ENCODE measurements at places on chromosomes 2 and 18. TPM values are rescaled to one million over a fixed set of nuclear protein-coding genes. Genes with fewer than 3 reads are reported as not detected.

- no peak for DNase-seq
These were observed 11.2 kb upstream of the SULT1C3 start for GRCh38 chr2:108228537-108228936.

Gene UGT1A10
- total RNA-seq: 0.10 TPM

DNA sequence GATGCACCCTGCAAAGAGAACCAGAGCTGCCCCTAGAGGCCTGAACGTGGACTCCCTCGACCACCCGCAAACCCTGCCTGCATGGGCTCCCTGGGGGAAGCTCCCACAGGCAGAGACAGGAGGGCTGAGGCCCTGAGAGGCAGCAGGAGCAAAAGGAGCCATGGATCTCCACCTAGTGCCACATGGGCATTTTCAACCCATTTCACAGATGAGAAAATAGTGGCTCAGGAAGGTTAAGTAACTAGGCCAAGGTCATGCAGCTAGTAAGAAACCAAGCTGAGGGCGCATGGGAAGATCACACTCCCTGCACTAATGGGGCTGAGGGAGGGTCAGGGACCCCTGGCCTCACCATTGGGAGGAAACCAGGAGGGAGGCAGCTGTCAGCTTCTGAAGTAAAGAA is 271.7 kb upstream of the RAB6C start:
- DNase-seq: no peak

DNA sequence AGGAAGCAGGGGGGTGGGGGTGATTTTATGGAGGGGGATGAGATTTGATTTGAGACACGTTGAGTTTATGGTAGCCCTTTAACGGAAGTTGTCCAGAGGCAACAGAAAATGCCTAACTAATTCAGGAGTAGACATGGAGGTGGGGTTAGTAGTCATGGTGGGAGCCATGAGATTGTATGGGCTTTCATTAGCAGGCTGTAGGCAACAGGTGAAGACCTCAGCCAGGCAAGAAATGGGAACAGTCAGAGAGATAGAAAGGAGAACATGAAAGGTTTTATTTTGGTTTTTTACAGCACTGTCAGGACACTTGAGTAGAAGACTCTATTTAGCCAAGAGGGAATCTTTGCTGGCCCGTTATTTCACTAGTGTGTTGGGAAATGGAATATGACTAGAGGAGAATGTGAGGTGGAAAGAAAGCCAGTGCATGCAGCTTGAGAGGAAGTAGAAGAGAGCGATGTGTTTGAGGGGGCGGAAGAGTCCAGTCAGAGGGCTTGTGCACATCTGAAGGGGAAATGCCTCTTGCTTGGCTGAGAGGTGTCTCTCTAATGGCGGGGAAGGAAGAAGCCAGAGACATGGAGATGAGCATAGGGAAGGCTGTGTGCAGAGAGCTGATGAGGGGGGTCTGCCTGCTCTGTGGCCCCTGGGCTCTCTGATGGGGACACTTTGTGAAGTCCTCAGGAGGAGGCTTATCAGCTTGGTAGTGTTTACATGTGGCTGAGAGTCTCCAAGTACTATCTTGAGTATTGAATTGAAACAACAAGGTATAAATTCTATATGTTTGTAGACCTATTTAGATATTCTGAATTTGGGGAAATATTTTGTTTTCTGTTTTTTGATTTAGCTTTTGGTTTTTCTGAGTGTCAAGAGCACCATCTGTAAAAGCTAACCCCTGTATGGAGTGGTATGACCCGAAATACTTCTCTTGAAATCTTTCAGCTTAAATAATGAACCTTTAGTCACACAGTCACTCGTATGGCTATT is 66.9 kb upstream of the ITM2C start:
- DNase-seq: no peak

Gene SERPINB13
- not detected for total RNA-seq

- no peak for DNase-seq
These were observed 310.4 kb upstream of the HDAC4 start for GRCh38 chr2:239710953-239711861.

DNA sequence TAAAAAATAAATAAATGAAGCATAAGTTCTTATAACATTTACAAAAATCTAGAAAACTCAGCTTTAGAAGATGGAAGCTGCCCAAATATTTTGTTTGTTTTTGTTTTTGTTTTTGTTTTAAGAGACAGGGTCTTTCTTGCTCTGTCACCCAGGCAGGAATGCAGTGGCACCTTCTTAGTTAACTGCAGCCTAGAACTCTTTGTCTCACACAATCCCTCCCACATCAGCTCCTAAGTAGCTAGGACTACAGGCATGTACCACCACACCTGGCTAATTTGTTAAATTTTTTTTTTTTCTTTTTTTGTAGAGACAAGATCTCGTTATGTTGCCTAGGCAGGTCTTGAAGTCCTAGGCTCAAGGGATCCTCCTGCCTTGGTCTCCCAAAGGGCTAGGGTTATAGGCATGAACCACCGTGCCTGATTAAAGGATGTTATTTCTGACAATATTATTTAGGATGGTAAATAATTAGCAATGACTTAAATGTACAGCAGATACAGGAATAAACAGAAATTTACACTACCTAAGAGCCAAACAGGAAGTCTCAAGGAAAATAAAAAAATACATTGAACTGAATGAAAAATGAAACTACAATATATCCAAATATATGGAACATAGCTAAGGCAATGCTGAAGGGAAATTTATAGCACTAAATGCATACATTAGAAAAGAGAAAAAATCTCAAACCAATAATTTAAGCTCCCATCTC is 17.2 kb downstream of the SESTD1 start:
- DNase-seq: no peak

- peak; percentile 81 for DNase-seq
These were observed 87.8 kb upstream of the BCL2L11 start for GRCh38 chr2:111032721-111033429.

DNA sequence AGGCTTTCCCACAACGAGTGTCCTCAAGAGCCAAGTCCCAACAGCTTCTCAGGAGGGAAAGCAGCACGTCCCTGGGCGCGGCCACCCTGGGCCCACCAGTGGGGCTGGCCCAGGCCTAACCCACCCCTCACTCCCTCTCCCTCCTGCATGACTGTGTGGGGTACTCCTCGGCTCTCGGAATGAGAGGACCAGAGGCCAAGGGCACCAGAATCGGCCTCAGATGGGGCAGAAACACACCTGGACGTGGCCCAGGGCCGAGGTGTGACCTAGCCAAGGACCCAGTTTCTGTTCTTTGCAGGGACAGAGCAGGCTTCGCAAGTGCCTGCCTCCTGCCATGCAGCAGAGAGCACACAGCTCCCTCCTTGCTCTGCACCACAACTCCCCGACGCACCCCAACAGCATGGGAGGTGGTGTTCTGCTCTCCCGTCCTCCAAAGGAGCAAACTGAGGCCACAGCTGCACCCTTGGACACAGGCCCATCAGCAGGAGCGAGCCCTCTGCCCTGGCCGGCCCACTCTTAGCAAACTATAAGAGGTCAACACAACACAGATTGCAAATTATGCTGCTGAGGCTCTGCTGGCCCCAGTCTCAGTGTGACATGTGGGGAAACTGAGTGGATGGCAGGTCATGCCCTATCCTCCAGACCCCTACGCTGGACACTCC is 19.7 kb downstream of the HS6ST1 start:
- DNase-seq: no peak

- DNase-seq: no peak
These were observed at the start of gene TFCP2L1 for GRCh38 chr2:121284463-121285449. Gene TFCP2L1 (minus strand): TSS chr2:121285202. CDS start chr2:121285109, 93 bp downstream.

DNA sequence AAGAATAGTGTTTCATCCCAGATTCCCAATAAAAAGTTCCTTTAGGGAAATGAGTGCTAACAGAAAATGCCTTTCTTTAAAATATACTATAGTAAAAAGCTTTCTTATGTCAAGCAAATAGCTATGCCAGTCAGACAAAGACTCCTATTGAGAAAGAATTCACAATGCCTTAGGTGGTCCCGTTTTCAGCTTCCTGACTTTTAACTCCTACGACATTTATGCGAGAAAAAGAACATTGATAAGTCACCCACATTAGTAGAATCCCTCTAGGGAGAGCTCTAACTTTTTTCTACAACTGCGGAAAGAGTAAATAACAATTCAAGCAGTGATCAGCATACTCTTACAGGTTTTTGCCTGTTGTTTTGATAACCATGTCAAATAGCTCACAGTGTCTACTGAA is 750.8 kb upstream of the ACVR2A start:
- DNase-seq: no peak

Gene SLC8A1
- not detected for total RNA-seq

DNA sequence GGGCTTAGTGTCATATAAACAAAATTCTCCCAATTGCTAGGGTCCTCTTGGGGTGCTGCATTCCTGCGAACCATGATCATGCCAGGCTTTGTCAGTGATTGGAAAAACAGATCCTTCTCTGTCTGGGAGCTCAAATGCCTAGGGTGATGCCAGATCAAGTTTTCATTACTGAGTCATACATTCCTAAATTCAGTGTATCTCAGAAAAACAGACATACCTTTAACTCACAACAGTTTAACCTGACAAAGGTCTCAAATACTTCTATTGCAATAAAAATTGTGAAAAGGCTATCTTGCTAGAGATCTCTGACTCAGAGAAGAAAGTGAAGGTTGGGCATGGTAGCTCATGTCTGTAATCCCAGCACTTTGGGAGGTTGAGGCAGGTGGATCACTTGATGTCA is 86.9 kb downstream of the SH3YL1 start:
- peak; percentile 77 for DNase-seq

- DNase-seq: peak; percentile 13
These were observed 69.3 kb downstream of the BCL11A start for GRCh38 chr2:60484133-60484645.

Gene TWSG1
- total RNA-seq: 8.0 TPM
